SJSA1 (cell line): ENCODE measurements at places on chromosomes 12 and 14. TPM values are rescaled to one million over a fixed set of nuclear protein-coding genes. Genes with fewer than 3 reads are reported as not detected.

DNA sequence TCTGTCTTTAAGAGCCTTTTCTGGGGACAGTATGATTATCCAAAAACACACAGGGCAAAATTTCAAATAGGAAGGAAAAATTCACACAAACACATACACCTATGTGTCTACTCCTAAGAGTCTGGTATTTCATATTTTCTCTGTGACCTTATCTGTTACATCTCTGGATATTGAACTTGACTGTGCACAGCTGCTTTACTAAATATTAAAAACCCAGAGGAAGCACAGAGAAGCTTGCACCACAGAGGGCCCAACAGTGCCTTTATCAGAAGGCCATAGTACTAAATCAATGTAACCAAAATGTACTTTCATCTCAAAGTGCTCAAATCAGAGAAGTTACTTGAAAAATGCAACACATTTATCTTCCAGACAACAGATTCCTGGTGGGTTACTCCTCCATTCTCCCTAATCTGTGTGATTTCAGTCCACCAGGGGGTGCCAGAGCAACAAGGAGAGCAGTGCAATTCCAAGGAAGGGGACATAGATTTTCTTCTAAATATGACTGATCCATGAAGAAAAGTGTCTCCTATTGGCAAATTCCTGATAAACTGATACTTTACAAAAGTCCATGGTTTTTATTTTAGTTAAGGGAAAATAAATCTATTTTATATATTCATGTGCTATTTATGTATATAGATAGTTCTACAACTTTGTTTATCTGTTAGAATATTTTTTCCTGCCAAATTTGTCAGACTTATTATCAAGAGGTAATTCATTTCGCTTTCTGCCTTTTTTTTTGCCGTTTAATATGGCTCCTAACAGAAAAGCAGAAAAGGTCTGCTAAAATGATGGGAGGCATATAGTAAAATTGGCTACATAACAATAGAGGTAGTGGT lies 617.6 kb downstream of the LRFN5 start:
- peak; percentile 42 for DNase-seq

DNA sequence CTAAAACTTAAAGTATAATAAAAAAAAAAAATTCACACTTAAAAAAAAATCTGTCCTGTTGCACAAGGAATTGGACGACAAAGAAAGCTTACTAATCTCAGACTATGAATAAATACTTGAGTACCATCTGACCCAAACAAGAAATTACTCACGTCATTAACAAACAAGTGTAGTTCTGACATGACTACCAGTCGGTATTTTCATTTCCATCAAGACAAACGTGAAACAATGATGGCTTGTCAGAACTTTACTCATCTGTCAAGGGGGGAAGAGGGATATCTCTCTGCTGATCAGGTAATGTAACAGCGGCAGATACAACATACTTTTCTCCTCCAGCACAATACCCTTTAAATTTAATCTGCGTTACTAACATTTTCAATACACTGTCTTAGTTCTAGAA lies 78.3 kb downstream of the CDK17 start:
- DNase-seq: peak; percentile 10

DNA sequence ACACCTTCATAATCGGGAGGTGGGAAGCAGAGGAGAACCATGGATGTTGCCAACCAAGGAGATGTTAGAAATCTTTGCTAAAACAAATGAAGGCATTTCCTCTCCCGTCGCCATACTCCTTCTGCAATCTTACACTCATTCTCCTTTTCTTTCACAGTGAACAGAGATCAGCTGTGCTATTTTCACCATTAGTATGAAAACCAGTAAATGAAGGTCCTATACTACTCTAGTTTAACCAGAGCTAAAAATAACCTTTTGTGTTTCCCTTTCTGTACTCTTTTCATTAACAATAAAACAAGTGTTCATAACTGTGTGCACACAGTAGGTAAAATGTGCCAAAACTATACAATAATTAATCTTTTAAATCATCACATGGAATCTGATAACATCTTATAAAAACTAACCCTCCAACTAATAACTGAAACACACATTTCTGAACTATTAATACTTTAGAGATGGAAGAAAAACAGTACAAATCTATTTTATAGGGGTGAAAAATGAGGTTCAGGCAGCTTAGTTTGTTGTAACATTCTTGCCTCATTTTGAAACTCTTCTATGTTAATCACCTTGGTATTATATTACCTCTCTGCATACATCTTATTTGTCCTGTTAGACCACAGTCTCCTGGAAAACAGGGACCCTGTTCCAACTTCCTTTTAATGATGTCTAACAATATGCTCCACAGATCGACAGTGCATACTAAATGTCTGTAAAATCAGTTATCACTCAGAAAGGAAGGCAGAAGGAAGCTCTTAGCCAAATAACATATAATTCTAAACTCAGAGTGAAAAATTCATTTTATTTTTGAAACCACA lies 69.5 kb downstream of the SPPL3 start:
- no peak for DNase-seq

DNA sequence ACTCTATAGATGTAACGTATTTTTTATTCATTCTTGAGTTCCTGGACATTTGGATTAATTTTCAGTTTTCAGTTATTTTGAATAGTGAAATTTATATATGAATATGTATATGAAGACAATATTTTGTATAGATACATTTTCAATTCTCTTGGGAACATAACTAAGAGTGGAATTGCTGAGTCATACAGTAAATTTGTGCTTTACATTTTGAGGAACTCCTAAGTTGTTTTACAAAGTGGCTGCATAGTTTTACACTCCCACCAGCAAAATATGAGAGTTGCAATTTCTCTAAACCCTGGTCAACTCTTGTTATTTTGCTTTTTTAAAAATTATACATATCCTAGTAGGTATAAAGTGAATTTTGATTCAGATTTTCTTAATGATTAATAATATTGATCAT lies 1838.6 kb upstream of the SEL1L start:
- DNase-seq: no peak

GRCh38 chr14:29820785-29821184 lies 106.9 kb downstream of the PRKD1 start:
- DNase-seq: no peak

DNA sequence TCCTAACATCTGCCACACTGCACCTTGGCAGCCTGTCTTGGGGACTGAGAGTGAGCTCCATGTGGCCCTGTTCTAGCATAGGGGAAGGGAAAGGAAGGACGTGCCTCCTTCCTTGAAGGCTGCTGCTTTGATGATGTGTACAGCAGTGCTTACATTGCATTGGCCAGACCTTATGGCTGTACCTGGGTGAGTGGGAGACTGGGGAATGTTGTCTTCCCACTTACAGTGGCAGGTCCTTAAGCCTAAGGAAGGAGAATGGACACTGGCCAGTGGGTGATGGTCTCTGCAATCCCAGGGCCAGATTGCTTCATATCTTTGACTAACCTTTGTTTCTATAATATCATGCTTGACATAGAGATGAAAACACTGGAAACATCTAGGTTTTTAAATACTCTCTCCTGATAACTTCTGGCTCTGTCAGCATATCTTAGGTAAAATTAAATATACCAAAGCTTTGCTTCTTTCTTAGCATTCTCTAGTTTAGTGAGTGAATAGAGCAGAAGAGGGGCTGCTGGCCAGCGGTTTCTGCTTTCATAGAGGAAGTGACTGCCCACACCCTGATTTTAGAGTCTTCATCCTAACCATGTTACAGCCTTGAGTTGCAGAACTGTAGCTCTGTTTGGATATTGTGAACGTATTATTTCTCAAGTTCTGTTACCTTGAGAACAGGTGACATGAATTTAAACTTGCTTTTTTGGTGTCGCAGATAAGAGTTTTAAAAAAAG lies 27.2 kb downstream of the KLC1 start:
- DNase-seq: no peak

Gene DBX2
- not detected in 2 replicates for total RNA-seq

GRCh38 chr14:23351681-23352505 lies 794 bp downstream of the SLC22A17 start:
- DNase-seq: no peak

Gene RASSF9
- total RNA-seq: not detected in 2 replicates

DNA sequence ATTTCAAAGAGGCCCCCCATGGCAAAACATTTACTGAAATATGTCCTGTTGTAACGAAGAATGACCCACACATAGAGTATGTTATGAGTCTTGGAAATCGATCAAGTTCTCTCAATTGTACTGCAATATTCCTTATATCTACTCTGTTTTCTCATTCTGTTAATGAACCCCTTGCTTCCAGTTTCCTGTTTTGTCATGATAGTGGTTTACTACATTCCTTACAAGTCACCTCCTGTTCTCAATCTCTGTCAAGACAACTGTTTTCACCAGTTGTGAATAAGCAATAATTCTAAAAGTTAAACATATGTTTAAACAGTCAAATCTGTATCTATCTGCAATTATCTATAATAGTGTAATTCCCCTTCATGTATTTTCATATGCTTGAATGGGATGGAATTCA lies 16.4 kb upstream of the ARID2 start:
- DNase-seq: no peak

DNA sequence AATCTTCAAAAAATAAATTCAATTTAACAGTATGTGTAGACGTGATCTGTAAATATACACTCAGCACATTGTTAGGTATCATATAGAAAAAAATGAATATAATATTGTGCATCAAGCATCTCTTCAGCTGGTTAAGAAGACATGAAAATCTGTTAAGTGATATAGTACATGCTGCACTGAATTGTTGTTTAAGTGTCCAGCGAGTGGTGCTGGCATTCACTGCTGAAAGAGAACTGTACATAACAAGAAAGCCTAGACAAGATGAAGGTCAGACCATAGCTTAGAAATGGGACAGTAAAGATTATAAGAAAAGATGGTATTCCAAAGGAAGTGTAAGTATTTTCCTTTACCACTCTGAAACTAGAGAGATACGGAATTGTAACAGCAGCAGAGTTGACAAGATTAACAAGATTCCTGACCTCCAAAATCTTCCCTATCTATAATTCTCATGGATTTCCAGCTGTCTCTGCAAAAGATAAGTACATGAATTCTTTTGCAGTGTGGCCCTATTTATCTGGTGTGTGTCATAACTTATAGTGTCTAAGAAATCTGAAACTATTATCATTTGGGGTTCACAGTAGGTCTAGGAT lies 198.6 kb downstream of the FLRT2 start:
- DNase-seq: no peak

Gene RPL10L
- total RNA-seq: not detected in 2 replicates

Gene DENND5B
- 18.3 and 22.2 TPM in 2 replicates for total RNA-seq

Gene CISTR
- total RNA-seq: not detected in 2 replicates

Gene SMIM41
- not detected in 2 replicates for total RNA-seq

GRCh38 chr14:104572024-104572626 lies 7.4 kb upstream of the C14orf180 start:
- no peak for DNase-seq

Gene CLECL1
- not detected in 2 replicates for total RNA-seq

DNA sequence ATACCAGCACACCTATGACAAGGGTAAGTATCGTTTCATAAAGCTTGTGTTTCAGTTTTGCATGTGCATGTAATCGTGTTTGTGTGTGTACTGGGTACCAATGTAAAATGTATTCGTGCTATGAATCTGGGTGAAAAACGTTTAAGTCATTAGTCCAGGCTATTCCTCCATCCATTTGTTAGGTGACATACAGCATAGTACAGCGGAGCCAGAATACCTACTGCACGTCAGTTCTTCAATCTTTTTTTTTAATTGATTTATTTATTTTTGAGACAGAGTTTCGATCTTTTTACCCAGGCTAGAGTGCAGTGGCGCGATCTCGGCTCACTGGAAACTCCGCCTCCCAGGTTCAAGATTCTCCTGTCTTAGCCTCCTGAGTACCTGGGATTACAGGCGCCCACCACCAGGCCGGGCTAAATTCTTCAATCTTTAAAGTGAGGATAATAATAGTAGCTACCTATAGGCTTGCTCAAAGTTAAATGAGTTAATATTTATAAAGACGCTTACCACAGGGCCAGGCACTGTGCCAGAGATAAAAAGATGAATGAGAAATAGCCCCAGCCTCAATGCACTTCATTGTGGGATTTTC lies 661 bp upstream of the RPS26 start:
- DNase-seq: no peak

- peak; percentile 35 for DNase-seq
Measured at GRCh38 chr12:2681450-2682205, 113.1 kb upstream of the FKBP4 start.

DNA sequence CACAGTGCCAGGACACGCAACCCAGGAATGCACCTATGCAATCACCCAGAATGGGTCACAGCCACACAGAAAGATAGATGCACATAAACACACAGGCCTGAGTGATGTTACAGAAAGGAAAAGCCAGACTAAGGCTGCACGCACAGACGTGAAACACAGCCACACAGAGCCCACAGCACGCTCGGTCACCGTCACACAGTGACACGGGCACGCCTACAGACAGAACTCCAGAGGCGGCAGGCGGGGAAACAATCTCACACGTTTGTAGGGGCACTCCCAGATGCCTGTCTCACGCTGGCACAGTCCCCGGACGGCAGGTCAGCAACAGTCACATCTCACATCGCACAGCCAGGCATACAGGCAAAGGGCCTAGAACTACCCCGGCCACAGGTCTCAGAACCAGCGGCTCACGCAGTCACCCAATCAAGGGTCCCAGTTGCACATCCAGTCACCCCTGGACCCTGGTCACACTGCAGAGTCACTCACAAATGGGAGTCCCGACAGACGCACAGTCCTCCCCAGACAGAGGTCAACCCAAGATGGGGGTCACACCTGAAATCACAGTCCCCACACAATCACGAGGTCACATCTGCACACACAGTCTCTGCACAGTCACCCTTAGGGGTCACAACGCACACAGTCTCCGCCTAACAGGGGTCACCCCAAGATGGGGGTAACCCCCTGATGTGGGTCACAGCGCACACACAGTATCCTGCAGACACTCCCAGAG lies 790 bp downstream of the SSH1 start:
- peak; percentile 90 for DNase-seq

GRCh38 chr12:133023566-133023965 lies 13.7 kb upstream of the ZNF84 start:
- DNase-seq: no peak

Gene SLCO1A2
- not detected in 2 replicates for total RNA-seq

GRCh38 chr14:67574156-67574555 lies 25.9 kb downstream of the PIGH start:
- DNase-seq: no peak

DNA sequence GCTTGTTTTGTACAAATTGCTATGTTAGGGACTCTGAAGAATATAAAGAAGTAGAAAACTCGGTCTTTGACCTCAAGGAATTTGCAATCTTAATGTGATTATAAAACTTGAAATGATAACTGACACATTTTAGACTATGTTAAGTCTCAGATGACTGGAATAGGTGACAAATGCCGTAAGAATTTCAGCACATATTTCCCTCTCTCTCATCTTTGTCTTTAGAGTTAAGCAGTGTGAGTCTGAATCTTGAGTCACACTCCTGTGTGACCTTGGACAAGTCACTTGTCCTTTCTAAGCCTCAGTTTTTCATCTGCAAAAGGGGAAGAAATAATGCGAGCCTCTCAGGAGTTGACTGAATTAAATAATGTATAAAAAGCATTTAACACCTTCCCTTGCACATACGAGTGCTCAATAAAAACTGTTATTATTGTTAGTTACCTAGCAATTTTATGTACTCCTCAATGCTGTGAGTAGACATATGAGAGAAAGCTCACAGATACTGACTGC lies 103.7 kb downstream of the DYRK2 start:
- no peak for DNase-seq

Gene MTERF2
- total RNA-seq: 11.9 and 15.4 TPM in 2 replicates

- no peak for DNase-seq
Measured at GRCh38 chr14:74974364-74975058, 19.1 kb upstream of the PGF start.

GRCh38 chr12:52628111-52628507 lies 9.8 kb upstream of the KRT73 start:
- DNase-seq: no peak
